CD4-positive, alpha-beta T cell treated with Interferon alpha-2 for 1 hour (primary cell): ENCODE measurements at places on chromosomes 2 and 18.

- DNase-seq: no peak
These were observed 157.9 kb downstream of the ADCYAP1 start for GRCh38 chr18:1062588-1062987.

DNA sequence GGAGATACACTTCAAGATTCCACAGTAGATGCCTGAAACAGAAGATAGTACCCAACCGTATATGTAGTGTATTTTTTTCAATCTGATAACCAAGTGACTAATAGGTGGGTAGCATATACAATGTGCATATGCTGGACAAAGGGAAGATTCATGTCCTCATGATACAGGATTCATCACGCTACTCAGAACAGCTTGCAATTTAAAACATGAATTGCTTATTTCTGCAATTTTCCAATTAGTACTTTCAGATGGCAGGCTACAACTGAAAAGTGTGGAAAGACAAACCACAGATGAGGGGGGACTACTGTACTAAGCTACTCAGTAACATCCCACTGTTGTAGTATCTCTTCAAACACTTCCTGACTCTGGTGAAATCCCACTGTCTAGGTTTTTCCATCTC lies 3.7 kb downstream of the IER3IP1 start:
- no peak for DNase-seq

- DNase-seq: no peak
These were observed 234.4 kb downstream of the TRIB2 start for GRCh38 chr2:12950957-12951656.

- DNase-seq: no peak
These were observed 60.9 kb downstream of the EDAR start for GRCh38 chr2:108927936-108928659.

DNA sequence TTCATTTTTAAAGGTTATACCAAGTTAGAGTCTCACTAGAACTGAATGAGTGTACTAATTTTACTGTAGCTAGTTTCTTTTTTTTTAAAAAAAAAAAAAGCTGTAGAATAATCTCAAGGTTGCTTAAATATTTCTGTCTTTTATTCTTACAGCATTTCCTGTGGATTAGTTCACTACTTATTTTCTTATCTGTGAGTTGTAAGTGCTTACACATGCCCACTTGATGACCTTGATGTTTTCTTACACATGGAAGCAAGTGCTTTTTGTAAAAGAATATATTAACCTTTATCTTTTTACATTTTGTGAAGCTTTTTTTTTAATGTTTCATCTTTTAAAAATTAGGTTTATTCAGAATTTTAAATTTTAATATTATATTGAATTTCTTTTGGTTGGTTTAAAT lies 57.8 kb downstream of the MSH2 start:
- no peak for DNase-seq

GRCh38 chr2:19356545-19357401 lies 1.6 kb downstream of the OSR1 start:
- no peak for DNase-seq

GRCh38 chr2:4219571-4219970 lies 516.2 kb downstream of the DCDC2C start:
- no peak for DNase-seq

DNA sequence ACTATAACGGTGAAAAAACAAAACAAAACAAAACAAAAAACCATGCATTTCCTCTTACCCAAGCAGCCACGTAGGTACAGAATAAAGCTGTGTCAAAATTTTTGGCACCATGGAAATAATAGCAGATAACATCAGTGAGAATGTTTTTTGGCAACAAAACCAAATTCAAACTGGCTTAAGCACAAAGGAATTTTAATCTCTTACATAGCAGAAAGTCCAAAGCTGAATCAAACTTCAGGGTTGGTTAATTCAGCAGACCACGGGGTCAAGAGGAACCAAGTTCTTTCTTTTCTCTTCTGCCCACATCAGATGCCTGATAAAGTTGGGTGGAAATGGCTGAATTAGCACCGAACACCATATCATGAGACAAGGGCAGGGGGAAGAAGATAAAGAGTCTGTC lies 129.5 kb downstream of the PAX3 start:
- no peak for DNase-seq

GRCh38 chr2:214730248-214730647 lies 79.2 kb downstream of the BARD1 start:
- no peak for DNase-seq

GRCh38 chr2:72146347-72147302 lies 1.0 kb downstream of the CYP26B1 start:
- no peak for DNase-seq

DNA sequence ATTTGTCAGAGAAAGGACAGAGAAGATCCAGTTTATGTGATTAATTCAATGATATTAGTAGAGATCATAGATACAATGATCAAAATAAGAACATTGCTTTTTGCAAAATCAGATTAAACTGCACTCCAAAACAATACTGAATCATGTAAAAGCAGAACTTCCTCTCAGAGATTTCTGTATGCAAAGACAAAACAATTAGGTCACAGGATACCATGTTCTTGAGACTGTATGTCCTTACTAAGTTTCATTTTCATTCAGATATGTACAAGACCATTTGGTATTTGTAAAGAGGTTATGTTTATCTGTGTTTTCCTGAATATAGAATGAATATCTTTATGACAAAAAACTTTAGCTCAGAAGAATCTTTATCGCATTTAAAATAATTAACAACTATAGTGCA lies 161.8 kb downstream of the DLGAP1 start:
- no peak for DNase-seq

DNA sequence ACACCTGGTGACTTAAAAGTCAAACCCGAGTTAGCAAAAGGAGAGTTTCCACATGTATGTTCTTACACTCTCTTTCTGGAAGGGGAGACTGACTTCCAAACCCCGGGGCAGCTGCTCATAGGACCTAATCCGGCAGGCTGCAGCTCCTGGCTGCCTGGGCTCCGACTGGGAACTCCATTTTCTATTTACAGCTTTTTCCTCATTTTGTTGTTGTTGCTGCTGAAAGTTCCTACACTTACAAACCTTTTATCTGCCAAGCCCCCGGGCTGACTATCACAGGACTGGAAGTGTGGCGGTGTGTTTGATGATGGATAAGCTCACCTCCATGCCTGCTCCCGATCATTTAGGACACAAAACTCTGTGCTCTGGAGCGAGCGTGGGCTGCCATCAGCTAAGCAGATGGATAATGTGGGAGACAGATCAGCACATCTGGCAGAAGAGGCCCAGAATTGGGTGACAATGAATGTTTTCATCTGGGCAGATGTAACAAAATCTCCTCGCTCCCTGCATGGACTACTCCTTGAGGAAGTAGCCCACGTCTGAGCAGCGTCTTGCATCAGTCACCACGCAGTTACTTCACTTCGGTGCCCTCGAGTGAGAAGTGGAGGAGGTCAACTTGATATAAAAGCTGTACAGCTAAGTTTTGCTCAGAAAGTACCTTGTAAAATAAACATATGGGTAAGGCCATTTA lies 114.4 kb upstream of the COPS8 start:
- no peak for DNase-seq

DNA sequence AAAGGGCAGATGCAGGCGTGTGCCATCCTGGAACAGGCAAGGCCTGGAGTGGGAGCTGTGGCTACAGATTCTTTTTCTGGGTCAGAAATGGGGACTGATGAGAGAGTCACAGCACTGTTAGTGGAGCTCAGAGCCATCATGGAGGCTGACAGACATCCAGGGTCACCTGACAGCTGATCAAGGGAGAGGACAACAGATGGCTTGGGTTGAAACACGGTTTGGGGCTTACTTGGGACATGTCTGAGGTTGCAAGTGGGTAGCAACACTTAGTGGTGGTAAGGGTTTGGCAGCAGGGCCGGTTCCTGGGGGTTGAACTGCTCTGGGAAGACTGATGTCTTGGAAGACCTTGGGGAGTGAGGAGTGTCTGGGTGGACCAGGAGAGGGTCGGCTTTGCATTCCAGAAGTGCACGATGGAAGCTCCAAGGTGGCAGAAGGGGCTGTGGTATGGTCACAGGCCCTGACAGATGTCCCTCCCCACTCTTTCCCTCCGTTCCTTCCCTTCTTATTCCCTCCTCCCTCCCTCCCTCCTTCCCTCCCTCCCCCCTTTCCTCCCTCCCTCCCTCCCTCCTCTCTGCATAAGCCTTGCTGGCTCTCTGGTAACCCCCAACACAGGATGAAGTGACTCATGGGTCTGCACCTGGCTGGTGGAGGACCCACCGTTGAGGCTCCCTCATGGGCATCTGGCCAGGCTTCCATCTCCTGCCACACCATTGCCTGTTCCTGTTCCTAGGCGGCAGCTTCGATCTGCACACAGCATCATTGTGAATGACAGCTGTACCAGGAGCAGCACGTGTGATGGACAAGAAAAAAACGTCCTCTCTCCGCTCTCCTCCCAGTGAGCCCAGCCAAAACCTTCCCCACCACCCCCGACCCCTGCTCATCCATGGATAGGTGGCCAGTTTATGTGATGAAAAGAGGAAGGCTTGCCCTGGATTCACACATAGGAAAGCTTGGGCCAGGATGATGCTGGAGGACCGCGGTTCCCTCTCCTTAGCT lies 63.8 kb upstream of the RPL31 start:
- no peak for DNase-seq

GRCh38 chr2:163736433-163737189 lies 803 bp upstream of the FIGN start:
- no peak for DNase-seq

DNA sequence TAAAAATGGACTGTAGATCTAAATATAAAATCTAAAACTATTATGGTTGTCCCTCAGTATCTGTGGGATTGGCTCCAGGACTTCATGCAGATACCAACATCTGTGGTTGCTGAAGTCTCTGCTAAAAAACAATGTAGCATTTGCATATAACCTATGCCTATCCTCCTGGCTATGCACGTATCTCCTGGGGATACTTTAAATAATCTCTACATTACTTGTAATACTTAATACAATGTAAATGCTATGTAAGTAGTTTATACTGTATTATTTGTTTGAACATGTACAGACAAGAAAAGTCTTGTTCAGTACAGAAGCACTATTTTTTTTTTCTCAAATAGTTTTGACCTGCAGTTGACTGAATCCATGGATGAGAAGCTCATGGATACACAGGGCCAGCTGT lies 134.9 kb downstream of the ZAP70 start:
- no peak for DNase-seq

GRCh38 chr18:10743766-10744165 lies 217.9 kb downstream of the NAPG start:
- DNase-seq: no peak

GRCh38 chr2:71607151-71607889 lies 154.0 kb downstream of the DYSF start:
- no peak for DNase-seq

DNA sequence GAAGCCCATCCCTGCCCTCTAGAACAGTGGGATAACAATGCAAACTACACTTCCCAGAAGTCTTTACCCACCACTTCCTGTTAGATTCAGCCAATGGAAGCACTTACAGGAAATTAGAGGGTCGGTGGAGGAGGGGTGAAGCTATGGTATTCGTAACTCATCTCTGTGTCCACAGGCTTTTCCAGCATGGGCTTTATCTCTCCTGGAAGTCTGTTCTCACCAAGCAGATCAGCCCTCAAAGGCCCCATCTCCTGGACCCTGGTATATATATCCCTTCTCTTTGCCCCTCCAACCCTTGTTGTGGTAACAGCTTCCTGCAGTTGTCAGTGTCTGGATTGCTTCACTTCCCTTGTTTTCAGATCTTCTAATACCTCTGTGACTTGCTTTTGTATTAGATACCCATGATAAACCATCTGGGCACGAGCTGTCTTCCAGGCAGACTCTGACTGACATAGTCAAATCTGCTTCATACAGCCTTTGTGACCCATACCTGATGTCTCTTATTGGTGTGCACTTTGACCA lies 475.0 kb upstream of the POU3F3 start:
- peak; percentile 6 for DNase-seq

DNA sequence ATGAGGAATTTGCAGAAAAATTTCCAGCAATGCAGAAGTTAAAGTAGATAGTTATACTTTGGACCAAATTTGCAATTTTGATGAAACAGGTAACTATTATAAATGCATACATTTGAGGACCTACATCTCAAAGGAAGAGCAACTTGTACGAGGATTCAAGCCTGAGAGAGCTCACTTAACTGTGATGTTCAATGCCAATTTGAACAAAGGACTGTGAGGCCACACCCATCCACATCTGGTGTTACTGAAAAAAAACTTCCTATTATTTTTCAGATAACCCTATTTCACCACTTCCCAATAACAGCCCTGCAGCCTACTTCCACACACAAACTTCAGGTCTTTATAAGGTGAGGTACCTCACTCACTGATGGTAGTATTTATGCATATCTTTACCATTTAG lies 203.5 kb upstream of the NABP1 start:
- DNase-seq: no peak

DNA sequence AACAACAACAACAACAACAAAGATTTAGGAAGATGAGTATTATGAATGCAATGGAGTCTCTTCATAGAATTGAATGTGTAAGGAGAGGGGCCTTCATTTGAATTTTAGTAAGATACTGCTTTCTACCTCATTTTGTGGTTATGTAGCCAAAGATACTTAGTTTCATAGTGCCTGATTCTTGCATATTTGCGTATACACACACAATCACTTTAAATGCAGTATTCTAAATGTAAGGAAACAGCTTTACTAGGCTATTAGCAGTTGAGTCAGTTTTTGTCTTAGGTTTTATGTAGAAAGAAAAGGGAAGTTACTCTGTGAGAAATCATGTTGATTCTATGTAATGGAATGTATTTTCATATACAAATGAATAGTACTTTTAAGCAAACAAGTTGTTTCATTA lies 80.5 kb downstream of the HAUS1 start:
- DNase-seq: no peak

GRCh38 chr2:218319813-218320365 lies 27.6 kb upstream of the TMBIM1 start:
- no peak for DNase-seq
